ENCODE measurements at places on chromosomes 3 and 15. TPM values are rescaled to one million over a fixed set of nuclear protein-coding genes. Genes with fewer than 3 reads are reported as not detected.

DNA sequence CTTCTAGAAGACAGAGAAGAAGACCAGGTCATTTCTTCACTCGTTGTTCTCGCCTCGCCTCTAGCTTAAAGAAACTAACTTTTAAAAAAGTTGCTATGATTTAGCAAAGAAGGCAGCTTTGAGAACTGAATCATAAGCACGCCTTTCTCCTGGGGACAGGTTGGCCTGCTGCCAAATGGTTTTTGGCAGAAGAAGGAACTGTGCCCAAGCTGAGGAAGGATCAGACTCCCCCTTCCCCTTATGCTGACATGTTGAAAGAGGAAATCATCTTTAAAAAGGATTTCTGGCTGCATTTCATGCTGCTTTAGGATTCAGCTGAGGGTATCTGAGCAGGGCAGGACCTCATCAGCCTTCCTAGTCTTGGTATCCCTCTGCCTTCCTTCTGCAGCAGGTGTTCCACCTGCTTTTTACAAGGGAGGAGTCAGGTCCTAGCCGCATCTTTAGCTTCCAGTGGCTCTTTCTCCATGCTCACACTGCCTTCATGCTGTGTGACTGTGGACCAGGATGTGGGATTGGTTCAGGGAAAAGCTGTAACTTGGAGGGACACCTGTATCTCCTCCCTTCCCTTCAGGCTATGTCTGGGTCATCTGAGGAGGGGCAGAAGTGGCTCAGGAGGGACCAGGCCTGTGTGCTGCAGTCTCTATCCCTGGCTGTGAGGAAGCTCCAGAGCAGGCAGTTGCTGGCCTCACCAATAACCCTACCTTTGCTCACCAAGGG is 34.1 kb upstream of the HACD2 start:
- DNase-seq, result peak; percentile 74

DNA sequence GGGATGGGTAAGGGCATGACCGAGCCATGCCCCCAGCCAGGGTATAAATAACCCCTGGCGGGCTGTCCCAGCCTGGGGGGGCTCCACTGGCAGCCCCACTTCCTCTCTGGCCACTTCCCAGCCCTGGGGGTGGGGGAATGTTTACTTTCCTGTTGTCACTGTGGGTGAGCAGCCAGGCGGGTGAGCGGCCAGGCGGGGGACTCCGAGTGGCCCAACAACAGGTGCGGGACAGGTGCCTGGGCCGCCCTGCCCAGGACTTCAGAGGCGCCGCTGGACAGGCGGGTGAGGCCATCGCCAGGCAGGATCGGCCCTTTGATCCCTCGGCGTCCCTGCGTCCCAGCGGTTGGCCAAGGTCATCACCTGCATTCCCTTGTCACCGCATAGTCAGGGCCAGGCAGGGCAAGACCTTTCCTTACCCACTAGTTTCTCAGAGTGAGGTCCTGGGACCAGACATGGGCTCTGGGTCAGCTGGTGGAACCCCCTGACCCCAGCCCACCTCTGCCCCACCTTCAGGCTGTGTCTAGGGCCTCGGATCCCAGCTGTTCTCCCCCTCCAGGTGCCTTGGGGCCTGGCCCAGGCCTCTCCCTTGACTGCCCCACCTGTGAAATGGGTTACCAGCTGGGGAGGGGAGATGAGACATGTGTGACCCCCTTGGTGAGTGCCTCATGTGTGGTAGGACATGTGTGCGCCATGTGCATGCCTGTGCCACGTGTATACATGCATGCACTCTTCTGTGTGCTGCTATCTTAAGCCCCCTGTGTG is 16.6 kb downstream of the SEMA3F start:
- DNase-seq, result peak; percentile 71

GRCh38 chr15:81575436-81576123 is 201.6 kb upstream of the TMC3 start:
- DNase-seq, result no peak

PAK6 gene
- total RNA-seq, result 0.48 TPM

DNA sequence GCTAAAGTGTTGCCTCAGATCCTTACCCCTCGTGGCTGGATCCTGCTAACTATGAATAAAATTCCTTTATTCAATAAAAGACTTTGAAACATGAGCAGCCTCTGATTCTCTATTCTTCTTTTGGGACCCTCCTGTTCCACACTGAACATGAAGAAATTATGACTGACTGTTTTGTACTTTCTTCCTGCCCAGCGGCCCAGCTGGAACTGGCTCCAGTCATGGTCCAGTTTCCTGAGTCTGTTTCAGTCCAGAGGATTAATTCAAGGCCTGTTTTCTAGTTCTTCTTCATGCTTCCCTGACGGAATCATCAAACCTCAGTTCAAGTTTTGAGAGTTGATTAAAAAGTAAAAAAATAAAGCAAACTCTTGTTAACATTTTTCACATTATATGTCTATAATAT is 52.6 kb upstream of the CP start:
- no peak for DNase-seq

GRCh38 chr15:98682992-98683701 is 34.8 kb downstream of the IGF1R start:
- DNase-seq, result no peak

DNA sequence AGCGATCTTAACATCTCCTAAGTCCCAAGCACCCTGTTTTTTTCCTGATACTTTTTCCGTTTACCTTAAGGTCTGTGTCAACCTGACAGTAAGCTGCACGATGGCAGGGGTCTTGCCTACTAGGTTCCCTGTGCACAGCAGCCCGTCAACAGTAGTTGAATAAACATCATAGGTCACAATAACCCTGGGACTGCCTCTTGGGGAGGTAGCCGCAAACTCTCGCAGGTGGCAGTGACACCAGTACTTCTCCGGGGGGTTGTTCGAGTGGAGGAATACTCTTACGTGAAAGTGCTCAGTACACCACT is 365 bp upstream of the PDCD6IP start:
- DNase-seq, result no peak
